Left colon (tissue), 2 donors: ENCODE measurements at places on chromosomes 5 and 9.

- DNase-seq: no peak
Measured at GRCh38 chr5:83731638-83732037, 11.0 kb upstream of the HAPLN1 start.

- no peak for DNase-seq
Measured at GRCh38 chr9:69675563-69675962, 3.4 kb upstream of the APBA1 start.

GRCh38 chr9:87089929-87090328 is 142.6 kb upstream of the GAS1 start:
- no peak for DNase-seq

GRCh38 chr5:122129306-122129705 is at the start of gene ZNF474:
Gene ZNF474 (plus strand): TSS chr5:122129546. CDS start chr5:122151991, 22,445 bp downstream.
- DNase-seq: peak; percentile 36

GRCh38 chr9:84781931-84782866 is 112.7 kb downstream of the NTRK2 start:
- no peak for DNase-seq

- DNase-seq: no peak
Measured at GRCh38 chr5:37165761-37166160, 83.4 kb downstream of the CPLANE1 start.

DNA sequence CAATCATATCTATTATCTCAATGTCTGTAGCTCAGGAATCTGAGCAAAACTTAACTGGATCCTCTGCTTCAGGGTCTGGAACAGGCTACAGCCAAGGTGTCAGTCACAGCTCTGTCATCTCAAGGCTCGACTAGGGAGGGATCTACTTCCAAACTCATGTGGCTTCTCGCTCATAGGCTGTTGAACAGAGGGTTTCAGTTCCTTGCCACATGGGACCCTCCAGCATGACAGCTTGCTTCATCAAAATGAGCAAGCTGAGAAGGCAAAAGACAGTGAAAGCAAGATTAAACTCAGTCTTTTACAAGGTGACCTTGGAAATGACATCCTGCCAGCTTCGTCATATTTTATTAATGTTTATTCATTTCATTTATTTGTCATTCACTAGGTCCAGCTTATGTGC is 111.7 kb downstream of the GADD45G start:
- DNase-seq: no peak

GRCh38 chr5:57559110-57559635 is 76.6 kb upstream of the ACTBL2 start:
- DNase-seq: no peak

DNA sequence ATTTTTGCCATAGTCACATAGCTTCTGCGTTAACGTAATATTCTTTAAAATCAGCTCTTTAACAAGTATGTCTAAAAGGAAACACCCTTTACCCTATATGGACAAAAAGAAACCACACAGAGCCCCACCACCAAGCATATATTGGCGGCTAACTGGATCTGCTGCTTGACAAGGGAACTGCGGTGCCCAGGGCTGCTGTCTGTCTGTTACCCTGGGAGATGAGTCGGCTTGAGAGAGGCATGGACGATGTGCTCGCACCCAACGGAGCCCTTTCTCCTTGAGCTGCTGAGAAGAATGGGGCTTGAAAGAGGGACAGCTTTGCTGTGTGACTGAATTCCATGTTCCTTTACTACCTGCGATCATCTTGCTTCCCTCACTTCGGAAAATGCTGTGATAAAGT is 158.6 kb upstream of the SHB start:
- DNase-seq: no peak

DNA sequence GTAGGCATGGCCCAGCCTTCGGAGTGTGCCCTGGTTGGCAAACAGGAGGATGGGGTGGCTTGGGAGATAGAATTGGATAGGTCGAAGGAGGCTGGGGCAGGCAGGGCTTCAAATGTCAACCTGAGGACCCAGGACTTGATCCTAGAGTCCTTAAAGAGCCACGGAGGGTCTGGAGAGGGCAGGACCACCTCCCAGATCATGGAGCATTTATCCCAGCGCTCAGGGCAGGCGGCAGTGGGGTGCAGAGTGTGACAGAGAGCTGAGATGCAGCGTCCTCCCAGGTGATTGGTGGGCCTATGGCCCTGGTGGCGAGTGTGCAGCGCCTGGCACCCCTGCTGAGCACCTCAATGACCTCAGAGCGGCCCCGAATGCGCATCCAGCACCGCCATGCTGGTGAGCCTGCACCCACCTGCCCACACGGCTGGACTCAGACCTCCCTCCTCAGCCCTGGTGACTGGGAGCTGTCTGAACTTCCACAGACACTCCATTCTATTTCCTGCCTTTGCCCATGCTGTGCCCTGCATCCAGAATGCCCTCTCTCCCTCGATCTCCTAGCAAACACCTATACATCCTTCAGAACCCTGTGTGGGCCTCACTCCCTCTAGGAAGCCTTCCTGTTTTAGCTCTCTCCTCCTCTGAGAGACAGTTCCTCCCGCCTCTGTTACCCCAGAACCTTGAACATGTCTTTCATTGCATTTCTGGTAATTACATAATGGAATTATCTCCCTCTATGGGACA is 6.3 kb downstream of the ADGRD2 start:
- no peak for DNase-seq

GRCh38 chr5:94968507-94969095 is 316.3 kb downstream of the MCTP1 start:
- DNase-seq: no peak

DNA sequence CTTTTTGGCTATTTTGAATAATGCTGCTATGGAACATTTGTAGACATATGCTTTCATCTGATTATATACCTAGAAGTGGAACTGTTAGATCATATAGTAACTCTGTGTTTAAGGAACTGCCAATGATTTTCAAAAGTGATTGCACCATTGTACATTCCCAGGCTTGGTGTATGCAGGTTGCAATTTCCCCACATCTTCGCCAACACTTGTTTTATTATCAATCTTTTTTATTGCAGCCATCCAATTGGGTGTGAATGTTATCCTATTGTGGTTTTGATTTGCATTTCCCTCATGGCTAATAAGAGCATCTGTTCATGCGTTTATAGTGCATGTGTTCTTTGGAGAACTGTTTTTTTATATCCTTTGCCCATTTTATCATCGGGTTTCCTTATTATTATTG is 81.3 kb downstream of the PLAC8L1 start:
- no peak for DNase-seq

GRCh38 chr9:110047955-110048402 is 160.0 kb downstream of the C9orf152 start:
- peak; percentile 30 for DNase-seq

DNA sequence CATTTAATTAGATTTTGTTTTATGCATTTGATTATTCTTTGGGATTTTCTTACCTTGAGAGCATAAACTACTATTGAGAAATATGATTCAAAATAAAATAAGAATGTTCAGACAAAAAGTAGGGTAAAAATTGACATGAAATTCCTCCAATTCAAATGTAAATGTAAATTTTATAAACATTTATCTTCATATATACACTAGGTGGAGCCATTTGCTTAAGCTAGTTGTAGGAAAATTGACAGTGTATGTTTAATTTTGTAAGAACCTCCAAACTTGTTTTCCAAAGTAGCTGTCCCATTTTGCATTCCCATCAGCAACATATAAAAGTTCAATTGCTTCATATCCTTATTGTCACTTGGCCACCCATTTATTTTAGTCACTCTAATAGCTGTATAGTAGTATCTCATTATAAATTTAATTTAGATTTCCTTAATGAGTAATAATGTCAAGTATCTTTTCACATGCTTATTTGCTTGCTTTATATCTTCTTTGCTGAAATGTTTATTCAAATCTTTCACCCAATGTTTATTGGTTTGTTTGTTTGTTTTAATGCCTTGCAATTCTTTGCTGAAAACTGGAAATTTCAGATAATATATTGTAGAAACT is 37.6 kb upstream of the SLCO6A1 start:
- DNase-seq: no peak

- no peak for DNase-seq
Measured at GRCh38 chr5:170078458-170078857, 27.2 kb upstream of the FOXI1 start.

GRCh38 chr9:84775056-84775643 is 105.6 kb downstream of the NTRK2 start:
- no peak for DNase-seq

- DNase-seq: no peak
Measured at GRCh38 chr9:21322911-21323461, 12.2 kb downstream of the KLHL9 start.

DNA sequence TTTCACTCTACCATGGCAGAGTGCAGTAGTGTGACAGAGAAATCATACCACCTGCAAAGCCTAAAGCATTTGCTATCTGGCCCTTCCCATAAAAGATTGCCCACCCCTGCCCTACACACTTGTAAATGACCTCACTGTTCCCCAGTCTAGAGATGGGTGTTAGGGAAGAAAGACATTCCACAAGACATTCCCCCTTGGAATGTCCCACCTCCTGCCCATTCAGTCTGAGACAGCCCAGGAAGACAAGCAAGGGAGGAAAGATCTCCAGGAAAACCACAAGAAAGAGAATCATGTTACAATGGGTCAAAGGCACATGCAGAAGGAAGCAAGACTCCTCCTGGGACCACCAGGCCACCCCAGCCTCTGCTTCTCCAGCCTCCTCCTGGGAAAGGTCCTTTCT is 230.0 kb downstream of the AGTPBP1 start:
- DNase-seq: no peak

DNA sequence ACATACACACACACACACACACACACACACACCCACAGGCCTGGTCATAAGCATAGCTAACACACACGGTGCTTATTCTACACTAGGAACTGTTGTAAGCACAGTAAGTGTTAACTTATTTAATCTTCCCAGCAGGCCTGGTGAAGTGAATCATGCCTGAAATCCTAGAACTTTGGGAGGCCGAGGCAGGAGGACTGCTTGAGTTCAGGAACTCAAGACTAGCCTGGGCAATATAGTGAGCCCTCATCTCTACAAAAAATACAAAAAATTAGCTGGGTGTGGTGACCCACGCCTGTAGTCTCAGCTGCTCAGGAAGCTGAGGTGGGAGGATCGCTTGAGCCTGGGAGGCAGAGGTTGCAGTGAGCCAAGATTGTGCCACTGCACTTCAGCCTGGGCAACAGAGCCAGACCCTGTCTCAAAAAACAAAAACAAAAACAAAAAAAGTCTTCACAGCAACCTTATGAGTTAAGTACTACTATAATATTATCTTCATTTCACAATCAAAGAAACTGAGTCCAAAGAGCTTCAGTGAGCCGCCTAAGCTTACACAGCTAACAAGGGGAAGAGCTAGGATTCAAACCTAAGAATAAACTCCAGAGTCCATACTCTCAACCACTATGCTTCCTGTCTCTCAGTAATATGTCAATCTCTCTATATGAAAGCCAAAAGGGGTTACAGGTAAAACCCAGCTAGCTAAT is 2.3 kb downstream of the MEGF9 start:
- no peak for DNase-seq

GRCh38 chr5:72153551-72153950 is 46.3 kb downstream of the MAP1B start:
- no peak for DNase-seq

GRCh38 chr5:131766689-131767088 is 30.1 kb downstream of the FNIP1 start:
- DNase-seq: no peak
